ENCODE measurements at places on chromosomes 16 and 17.

- DNase-seq: no peak
Measured at GRCh38 chr17:8369944-8370343, 6.6 kb downstream of the KRABD2 start.

- DNase-seq: no peak
Measured at GRCh38 chr16:89924925-89925307, 1.8 kb downstream of the TUBB3 start.

DNA sequence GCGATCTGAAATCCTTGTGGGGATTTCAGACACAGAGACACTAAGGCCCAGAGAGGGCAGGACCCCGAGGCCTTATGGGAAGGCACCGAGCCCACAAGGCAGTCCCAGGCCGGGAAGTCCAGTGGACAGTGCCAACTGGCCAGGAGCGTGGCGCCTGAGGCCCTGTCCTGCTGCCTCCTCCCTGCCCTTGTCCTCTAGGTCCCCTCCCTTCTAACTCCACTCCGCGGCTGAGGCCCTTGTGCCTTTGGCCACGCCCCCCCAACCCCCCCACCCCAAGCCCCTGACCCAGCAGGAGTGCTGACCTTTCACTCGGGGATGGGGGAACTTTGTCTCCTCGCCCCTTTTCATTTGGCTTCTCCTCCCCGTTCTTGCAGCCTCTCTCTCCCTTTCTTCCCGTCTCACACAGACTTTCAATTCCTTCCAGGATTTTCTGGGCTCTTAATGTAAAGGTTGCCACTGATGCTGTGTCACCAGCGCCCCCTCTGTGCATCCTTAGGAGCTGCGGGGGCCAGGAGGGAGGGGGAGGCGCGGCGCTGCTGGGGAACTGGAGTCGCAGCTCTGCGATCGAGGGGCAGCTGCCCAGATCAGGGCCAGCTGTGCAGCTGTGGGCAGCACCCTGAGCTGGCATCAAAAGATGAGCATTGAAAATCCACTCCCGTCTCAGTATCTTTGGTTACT is 29.1 kb downstream of the CRHR1 start:
- DNase-seq: no peak

DNA sequence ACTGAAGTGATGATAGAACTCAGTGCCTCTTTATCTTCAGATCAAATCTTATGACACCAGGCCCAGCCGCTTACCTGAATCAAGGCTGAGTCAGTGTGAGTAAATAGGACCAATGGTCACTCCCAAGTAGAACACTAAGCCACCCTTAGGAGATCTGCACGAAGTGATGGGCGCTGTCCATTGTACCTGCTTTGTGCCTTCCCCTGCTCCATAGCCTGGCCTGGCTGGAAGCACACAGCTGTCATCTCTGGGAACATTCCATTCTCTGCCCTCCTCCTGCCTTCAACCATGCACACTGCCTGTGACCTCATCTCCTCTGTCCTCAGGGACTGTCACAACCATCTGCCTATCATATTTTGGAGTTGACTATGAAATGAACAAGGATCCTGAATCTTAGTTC is 279.5 kb upstream of the ASIC2 start:
- no peak for DNase-seq

DNA sequence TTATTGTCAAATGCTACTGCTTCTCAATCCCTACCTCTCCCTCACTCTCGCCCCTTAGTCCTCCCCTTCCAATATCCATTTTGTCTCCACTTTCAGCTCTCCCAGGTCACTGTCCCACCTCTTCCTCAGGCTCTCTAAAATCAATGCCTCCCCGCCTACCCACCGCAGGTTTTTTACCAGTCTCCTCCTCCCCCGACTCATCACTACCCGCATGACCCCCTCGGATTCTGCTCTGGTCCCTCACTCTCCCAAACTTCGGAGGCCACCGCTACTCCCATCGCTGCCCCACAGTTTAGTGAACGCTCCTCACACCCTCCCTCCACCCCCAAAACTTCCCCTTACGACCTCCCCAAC is 513 bp downstream of the CRLF3 start:
- no peak for DNase-seq
